ENCODE measurements at places on chromosomes 4 and X. TPM values are rescaled to one million over a fixed set of nuclear protein-coding genes. Genes with fewer than 3 reads are reported as not detected.

GRCh38 chr4:84484236-84484635 lies 14.9 kb downstream of the NKX6-1 start:
- peaks cover 79% of the 10 kb centered on the region for H3K27me3 ChIP-seq
- peaks cover 2% of the 10 kb centered on the region for H3K36me3 ChIP-seq
- H3K4me3 ChIP-seq, result peak overlapping the region; percentile 12
- no peak for DNase-seq
- H3K27ac ChIP-seq, result no peak overlapping the region

DNA sequence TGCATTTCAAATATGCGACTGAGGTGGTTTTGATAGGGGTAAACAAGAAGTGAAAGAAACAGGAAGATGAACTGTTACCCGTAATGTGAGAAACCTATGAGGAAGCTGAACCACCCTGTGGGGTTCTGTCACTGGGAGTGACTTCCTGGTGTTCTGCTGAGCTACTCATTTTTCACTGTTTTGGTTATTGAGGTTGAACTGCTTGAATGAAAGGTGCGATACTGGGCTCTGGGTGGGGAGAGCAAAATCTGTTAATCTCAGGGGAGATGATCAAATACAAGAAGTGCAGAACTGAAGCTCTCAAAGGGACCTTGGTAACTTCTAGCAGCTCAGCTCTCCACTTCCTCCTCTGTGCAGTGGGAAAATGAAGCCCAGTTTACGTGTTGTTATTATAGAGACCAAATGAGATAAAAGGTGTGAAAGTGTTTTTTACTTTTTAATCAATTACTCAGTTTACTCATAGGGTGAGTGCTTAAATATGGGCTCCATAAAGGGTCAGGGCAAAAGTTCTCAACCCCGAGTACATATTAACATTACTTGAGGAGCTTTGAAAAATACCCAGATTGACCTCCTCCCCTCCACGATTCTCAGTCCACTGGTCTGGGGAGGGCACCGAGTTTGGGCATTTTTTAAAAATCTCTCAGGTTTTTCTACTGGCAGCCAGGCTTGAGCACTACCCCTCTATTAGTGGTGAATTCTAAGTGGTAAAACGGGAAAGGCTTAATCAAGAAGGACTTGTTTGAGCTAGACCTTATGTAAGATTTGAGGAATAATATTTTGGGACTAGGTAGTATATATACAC lies 66.7 kb downstream of the COQ2 start:
- peak; percentile 90 for DNase-seq
- H3K36me3 ChIP-seq, result no peaks in the 10 kb centered on the region
- H3K27me3 ChIP-seq, result no peaks in the 10 kb centered on the region
- peak overlapping the region; percentile 91 for H3K27ac ChIP-seq

DNA sequence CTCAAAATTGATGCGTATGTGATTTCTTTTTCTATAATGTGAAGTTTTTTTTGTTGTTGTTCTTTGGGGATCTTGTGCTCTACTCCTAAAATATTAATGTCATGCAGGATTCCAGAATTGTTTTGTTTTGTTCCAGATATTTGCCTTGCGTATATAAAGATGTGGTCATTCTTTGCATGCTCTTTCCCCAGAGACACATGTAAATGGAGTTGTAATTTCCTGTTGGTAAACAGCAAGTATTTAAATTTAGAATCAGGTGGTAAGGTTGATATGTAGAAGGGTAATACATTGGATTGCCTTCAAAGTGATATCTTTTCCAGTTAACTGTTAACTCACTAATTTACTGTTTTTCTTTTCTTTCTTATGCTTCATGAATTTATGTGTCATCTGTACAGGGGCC lies 23.1 kb upstream of the MAGED1 start:
- H3K27ac ChIP-seq, result no peak overlapping the region
- peaks cover 23% of the 10 kb centered on the region for H3K36me3 ChIP-seq
- H3K27me3 ChIP-seq, result no peaks in the 10 kb centered on the region
- peaks cover 32% of the 10 kb centered on the region for H3K4me1 ChIP-seq
- no peak for DNase-seq
- H3K4me3 ChIP-seq, result no peak overlapping the region

DNA sequence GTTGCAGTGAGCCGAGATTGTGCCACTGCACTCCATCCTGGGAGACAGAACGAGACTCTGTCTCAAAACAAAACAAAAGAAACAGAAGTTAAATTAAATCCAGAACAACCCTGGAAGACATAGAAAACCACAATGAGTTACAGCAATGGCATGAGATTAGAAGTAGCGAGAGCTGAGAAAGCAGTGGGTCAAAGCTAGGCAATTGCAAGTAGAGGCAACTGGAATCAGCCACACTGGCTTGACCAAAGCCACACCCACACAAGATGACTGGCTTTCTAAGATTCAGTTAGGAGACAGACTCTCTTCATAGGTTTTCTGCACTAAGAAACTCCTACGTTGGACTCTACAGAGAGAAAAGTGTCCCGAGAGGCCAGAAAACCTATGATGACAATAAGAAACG lies 443.0 kb downstream of the GPM6A start:
- H3K4me3 ChIP-seq, result no peak overlapping the region
- H3K36me3 ChIP-seq, result no peaks in the 10 kb centered on the region
- DNase-seq, result no peak

GRCh38 chr4:139858436-139859205 lies 193.0 kb downstream of the MGST2 start:
- no peaks in the 10 kb centered on the region for H3K27me3 ChIP-seq
- H3K27ac ChIP-seq, result no peak overlapping the region
- H3K4me1 ChIP-seq, result peaks cover 14% of the 10 kb centered on the region
- DNase-seq, result no peak

DNA sequence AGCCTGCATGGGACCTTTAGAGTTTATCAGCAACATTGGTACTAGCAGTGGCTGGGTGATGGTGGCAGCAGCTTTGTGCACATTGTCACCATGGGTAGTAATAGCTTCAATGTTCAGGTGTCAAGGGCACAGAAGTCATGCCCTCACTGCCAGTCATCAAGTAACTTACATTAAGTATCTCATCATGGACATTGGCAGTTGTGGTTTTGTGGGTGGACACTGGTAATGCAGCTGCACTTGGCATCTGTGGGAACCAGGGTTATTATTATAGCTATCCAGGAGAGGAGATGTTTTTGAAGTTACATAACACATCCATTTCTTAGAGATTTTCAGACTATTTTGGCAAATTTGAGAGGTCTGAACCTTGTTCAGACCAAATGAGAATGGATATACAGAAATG lies 243.2 kb upstream of the NOCT start:
- no peak overlapping the region for H3K4me3 ChIP-seq
- H3K36me3 ChIP-seq, result no peaks in the 10 kb centered on the region
- H3K27ac ChIP-seq, result no peak overlapping the region
- peaks cover 21% of the 10 kb centered on the region for H3K27me3 ChIP-seq
- H3K4me1 ChIP-seq, result no peaks in the 10 kb centered on the region
- no peak for DNase-seq

DNA sequence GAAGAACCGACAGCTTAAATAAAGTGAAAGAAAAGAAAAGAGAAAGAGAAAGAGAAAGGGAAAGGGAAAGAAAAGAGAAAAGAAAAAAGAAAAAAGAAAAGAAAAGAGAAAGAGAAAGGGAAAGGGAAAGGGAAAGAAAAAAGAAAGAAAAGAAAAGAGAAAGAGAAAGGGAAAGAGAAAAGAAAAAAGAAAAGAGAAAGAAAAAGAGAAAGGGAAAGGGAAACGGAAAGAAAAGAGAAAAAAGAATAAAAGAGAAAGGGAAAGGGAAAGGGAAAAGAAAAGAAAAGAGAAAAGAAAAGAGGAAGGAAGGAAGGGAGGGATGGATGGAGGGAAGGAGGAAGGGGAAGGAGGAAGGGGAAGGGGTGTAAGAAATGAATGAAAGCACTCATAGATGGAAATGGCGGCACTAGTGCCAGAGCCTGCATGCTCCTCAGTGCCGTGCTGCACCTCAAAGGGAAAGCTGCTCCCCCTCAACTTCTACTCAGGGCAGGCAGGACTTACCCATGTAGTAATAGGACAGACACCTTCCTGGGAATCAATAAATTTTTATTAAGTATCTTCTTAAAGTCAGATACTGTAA lies 70.7 kb downstream of the AFAP1 start:
- no peak for DNase-seq
- peaks cover 15% of the 10 kb centered on the region for H3K4me1 ChIP-seq
- no peaks in the 10 kb centered on the region for H3K27me3 ChIP-seq
- H3K36me3 ChIP-seq, result peaks cover 36% of the 10 kb centered on the region

DNA sequence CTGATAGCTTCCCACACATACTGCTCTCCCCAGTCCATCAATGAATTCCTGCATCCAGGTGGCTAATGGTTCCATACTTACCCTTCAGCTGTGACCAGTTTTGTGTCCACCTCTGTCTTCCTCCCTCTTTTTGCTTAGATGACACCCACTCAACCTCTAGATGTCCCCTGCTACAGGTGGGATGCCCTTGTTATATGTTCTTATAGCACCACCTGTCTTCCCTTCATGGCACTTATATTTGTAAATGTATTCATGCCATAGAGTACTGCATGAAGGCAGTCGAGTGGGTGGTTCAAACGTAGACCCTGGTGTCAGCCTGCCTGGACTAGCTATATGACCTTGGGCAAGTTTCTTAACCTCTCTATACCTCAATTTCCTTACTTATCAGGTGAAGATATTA lies 6.5 kb upstream of the USP46 start:
- no peak overlapping the region for H3K4me3 ChIP-seq
- no peak for DNase-seq
- H3K4me1 ChIP-seq, result peaks cover 3% of the 10 kb centered on the region
- no peak overlapping the region for H3K27ac ChIP-seq
- H3K36me3 ChIP-seq, result peaks cover 8% of the 10 kb centered on the region

DNA sequence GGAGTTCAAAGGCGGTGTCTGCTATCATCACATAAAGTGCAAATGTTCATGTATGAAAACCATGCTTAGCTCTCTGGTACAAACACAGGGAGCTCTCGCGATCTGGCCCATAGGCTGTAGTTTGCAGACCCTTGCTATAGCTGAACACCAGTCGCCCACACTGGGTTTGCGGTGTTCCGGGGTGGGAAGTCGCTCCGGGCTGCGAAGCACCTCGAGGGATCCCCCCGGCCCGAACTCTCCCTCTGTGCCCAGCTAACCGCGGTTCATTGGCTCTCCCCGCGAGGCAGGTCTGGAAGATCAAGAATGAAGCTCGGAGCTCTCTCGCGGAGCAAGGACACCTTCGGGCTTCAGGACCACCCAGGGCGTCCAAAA lies 341 bp upstream of the PRPS2 start:
- peak overlapping the region; percentile 92 for H3K27ac ChIP-seq
- H3K4me3 ChIP-seq, result peak overlapping the region; percentile 89
- peaks cover 4% of the 10 kb centered on the region for H3K36me3 ChIP-seq

DNA sequence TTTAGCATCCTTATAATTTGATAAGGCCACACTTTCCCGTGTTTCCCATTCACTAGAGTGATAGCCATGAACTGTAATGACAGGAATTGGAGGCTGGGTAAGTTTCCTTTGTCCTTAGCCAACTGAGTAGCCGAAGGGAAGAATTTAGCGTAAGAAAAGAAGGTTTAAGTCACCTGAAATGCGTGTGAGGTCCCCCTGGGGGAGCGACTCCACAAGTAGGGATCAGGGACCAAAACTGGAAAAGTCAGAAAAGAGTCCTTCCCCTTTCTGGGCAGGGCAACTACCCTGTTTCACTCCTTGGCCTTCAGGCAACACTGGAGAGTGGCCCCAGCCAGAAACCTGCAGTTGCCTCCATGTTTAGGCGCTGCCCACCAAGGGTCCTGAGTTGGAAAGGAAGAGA lies 81.6 kb upstream of the MED14 start:
- H3K4me1 ChIP-seq, result no peaks in the 10 kb centered on the region
- H3K27me3 ChIP-seq, result no peaks in the 10 kb centered on the region
- H3K27ac ChIP-seq, result no peak overlapping the region
- peaks cover 6% of the 10 kb centered on the region for H3K36me3 ChIP-seq

DNA sequence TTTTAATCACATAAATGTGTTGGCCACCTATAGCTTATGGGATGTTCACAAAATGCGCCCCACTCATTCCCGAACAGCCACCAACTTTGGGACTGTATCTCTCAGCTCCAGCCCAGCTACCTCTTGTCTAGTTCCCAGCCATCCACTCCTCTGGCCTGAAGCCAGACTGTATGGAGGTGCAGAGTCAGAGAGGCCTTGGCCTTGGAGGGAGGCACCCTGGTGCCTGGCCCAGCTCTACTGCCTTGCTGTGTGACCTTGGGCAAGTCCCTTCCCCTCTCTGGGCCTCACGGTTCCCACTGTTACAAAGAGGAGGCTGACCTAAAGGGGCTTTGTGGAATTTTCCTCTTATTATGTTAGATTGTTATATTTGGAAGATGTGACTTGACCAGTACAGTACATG lies 13.9 kb downstream of the MAMLD1 start:
- no peaks in the 10 kb centered on the region for H3K27me3 ChIP-seq
- H3K4me3 ChIP-seq, result no peak overlapping the region
- no peaks in the 10 kb centered on the region for H3K4me1 ChIP-seq
- no peaks in the 10 kb centered on the region for H3K36me3 ChIP-seq

DNA sequence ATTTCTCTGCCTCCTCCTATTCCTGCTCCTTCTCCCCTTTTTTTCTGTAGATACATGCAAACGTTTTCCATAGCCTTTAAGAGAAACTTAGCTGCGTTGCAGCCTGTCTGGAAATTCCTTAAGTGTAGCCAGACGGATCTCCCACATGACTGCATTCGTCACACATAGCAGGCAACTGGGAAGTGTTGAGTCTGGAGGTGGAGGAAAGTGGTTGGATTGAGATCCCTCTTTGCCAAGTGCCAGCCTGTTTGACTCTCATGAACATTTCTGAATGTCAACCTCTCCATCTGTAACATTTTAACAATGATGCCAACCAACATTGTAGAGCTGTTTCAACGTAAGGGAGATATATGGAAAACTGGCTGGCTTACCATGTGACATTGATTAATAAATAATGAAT lies 45.1 kb upstream of the FAM9A start:
- H3K27ac ChIP-seq, result no peak overlapping the region
- H3K4me3 ChIP-seq, result no peak overlapping the region
- H3K27me3 ChIP-seq, result peaks cover 8% of the 10 kb centered on the region
- no peaks in the 10 kb centered on the region for H3K36me3 ChIP-seq
- no peaks in the 10 kb centered on the region for H3K4me1 ChIP-seq

DNA sequence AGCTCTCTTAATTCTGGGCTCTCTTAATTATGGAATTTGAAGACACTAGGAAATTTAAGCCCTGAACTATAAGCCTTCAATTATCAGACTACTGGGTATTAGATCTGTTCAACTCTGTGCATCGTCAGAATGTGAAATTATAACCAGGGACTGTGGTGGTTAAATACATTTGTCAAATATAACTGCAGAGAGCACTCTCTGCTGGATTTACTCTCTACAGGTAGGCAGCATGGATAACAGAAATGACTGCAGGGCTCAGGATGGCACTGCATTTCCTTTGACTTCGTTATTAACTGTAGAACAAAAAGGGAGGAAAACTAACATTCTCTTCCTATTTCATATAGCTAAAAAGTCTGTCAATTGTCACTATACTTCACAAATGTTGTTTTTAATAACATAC lies 310.1 kb upstream of the RASGEF1B start:
- H3K4me1 ChIP-seq, result no peaks in the 10 kb centered on the region
- no peaks in the 10 kb centered on the region for H3K36me3 ChIP-seq
- DNase-seq, result no peak
- no peak overlapping the region for H3K4me3 ChIP-seq

The ARL13A gene
- not detected for total RNA-seq

The SSX1 gene
- not detected for total RNA-seq

The GJB1 gene
- total RNA-seq, result not detected

The KCNIP4 gene
- not detected for total RNA-seq

The CACNA1F gene
- 3.6 TPM for total RNA-seq

Data from naive thymus-derived CD8-positive, alpha-beta T cell (primary cell).